ENCODE measurements at places on chromosomes 13 and 19.

DNA sequence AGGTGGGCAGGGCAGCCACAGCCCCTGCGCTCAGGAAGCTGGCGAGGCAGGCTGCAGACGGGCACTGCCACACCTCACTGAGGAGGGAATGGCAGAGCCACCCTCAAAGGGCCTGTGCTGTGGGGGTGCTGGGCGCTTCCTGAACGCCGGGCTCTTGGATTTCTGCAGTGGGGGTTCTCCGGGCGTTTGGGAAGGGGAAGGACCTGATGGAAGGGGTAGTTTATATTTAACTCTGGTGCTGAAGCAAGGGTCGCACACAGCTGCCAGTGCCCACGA lies 10.5 kb downstream of the GNA11 start:
- DNase-seq: no peak

GRCh38 chr19:6235031-6235951 lies 44.5 kb downstream of the MLLT1 start:
- no peak for DNase-seq

GRCh38 chr19:1241417-1242095 lies at the start of gene ATP5F1D:
ATP5F1D (plus strand) TSS chr19:1241751; CDS start chr19:1241851, 100 bp downstream.
- peak; percentile 97 for DNase-seq

- DNase-seq: no peak
These were observed 51.5 kb downstream of the INSR start for GRCh38 chr19:7242601-7243258.

GRCh38 chr13:25778365-25778764 lies 273.5 kb downstream of the SHISA2 start:
- DNase-seq: no peak

DNA sequence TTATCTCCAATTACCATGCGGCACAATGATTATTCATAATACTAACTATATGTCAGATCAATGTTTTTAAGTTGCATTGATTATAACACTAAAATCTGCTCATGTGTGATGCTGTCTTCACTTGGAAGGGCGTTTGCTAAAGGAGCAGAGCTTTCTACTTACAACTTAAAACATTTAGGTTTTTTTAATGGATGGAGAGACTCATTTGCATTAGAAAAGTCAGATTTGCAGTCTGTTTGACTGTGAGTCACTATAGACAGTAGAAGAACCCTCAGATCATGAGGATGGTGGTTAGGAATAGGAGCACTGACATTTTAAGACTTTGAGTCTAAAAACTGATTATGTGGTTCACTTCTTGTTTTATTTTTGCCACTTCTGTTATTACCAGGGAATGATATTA lies 364.6 kb downstream of the HS6ST3 start:
- DNase-seq: no peak

DNA sequence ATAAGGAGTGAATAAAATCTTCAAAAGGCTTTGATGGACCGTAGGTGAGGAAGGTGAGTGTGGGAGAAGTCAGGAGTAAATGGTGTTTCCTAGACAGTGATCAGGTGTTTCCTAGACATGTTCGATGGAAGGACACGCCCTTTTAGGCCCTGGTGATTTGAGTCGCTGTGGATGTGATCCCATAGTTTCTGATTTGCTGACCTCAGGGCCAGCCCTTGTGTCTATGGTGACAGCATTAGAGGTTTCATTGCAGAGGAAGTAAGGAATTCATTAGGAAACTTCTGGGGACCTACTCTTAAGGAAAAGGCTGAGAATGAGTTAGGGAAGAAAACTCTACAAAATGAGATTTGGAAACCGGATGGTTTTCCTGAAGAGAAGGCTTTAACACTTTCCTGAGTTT lies 31.5 kb upstream of the RNF113B start:
- no peak for DNase-seq

GRCh38 chr13:44048326-44048725 lies 168.6 kb downstream of the LACC1 start:
- no peak for DNase-seq

GRCh38 chr19:56066152-56067023 lies 54.7 kb downstream of the ZNF787 start:
- peak; percentile 37 for DNase-seq

- no peak for DNase-seq
These were observed 13.3 kb upstream of the ZNF57 start for GRCh38 chr19:2887391-2887914.

- no peak for DNase-seq
These were observed 309.6 kb upstream of the TMTC4 start for GRCh38 chr13:100984085-100984705.

- no peak for DNase-seq
These were observed 634.7 kb downstream of the PCDH17 start for GRCh38 chr13:58266271-58266670.

DNA sequence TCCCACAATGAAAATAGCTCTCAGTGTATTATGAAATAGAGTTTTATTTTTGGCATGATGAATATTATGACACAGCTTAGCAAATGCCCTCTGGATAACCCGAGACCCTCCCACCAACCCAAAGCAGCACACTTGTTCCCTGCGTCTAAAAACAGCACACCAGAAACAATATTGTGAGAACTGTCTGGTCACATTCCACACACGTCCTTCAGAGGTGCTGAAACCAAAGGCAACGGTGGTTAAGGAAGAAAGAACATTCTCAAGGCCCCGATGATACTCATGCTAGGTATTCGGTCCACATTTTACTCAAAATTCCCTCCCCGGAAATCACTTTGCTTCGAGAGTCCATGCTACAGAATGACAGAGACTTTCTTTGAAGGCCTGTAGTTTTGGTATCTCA lies 156.7 kb downstream of the SLC7A1 start:
- no peak for DNase-seq

DNA sequence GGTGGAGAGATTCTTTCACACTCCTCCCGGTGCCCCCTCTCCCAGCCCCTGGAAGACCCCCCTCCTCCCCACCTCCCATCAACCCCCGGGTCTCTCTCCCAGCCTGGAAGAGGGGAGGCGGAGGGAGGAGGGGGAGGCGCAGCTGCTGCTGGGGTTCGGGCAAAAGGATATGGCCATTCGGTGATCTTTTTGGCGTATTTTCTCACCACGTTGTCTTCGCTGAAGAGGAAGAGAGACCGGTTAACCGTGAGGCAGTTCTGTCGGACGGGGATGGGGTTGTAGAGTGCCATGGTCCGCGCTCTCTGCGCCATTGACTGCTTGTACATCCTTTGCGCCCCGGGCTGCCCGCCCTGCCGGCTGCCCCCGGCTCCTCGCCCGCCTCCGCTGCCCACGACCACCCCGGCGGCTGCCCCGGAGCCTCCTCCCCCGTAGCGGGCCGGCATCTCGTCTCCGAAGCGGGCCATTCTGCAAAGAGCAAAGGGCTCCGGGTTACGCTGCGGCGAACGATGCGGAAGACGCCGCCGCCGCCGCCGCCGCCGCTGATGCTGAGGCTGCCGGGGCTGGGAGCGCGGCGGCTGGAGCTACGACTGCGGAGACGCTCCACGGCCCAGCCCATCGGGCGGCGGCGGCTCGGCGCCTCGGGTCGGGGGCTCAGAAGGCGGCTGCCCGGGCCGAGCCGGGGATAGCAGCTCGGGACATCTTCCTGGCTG lies 363 bp downstream of the CACNA1A start:
- peak; percentile 1 for DNase-seq

DNA sequence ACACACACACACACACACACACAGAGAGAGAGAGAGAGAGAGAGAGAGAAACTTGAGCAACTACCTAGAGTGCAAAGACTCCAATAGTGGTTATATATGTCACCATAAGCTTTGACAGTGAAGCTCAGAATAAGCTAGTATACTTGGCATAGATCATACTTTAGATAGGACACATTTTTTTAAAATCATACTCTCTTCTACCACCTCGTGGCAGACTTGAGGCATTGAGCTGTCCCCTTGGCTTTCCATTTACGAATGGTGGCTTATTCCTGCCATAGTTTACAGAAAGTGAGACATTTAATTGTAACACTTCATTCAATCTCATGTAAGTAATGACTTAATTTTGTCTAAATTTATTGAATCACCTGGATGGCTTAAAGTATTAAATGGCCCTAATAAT lies 108.2 kb downstream of the EDNRB start:
- no peak for DNase-seq

- DNase-seq: no peak
These were observed 599 bp downstream of the ZIC2 start for GRCh38 chr13:99982036-99982730.

- no peak for DNase-seq
These were observed 1138.2 kb downstream of the UQCRFS1 start for GRCh38 chr19:28074773-28075172.

All from stimulated activated CD8-positive, alpha-beta memory T cell treated with anti-CD3 and anti-CD28 coated beads, Interleukin-7, amount 100 ng/mL, for 4 hours (primary cell).